ENCODE measurements at places on chromosomes 1 and 21.

- DNase-seq, result no peak
Observed at GRCh38 chr1:203331224-203331623, 19.7 kb downstream of the FMOD start.

DNA sequence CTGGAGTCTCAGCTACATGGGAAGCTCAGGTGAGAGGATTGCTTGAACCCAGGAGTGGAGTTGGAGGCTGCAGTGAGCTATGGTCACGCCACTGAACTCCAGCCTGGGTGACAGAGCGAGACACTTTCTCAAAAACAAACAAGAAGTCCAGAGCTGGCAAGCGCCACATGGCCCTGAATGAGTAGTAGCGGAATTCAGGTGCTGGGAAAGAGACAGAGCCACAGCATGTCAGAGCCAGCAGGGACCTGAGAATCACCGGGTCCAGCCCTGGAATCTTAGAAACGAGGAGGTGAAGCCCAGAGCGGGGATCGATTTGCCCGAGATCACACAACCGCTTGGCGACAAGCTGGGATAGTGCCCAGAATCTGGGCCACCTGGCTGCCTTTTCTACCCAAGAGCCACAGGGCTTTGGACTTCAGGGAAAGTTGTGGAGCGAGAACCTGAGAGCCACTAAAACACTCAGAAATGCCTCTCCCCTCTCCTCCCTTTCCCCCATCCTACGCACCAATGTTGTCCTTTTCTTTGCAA lies 9.8 kb downstream of the ARL8A start:
- no peak for DNase-seq

- DNase-seq, result no peak
Observed at GRCh38 chr1:47830641-47831333, 166.4 kb downstream of the TRABD2B start.

DNA sequence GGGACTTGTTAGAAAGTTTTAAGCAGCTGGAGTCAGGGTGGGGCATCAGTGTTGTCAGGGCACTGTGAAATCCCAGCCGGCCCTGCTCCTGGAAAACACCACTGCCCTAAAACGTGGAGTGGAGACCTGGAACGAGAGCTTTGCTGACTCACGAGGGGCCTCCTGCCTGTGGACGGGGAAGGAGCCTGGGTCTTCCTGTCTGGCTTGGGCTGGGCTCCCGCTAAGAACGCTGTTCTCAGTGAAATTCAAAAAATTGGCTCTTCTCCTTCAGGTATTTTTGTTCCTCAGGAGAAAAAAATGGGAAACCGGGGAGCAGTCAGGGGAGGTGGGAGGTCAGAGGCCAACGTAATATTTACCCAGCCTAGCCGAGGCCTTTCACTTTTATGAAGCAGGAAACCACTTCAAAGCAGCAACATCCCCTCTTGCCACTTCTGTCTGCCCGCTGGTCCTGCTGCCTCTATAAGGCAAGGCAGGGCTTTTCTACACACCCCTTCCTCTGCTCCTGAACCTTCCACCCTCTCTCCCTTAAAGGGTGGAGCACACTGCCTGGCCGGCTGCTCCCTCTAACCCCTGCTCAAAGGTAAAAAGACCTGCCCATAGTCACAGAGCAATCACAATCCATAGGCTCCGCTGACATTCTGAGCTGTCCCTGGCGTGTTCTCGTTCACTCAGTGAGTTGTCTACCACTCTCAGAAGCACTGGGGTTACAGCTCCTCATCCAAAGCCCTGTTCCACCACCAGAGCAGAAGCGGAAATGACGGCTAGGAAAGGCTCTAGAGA lies 8.0 kb downstream of the PLXNA2 start:
- no peak for DNase-seq

DNA sequence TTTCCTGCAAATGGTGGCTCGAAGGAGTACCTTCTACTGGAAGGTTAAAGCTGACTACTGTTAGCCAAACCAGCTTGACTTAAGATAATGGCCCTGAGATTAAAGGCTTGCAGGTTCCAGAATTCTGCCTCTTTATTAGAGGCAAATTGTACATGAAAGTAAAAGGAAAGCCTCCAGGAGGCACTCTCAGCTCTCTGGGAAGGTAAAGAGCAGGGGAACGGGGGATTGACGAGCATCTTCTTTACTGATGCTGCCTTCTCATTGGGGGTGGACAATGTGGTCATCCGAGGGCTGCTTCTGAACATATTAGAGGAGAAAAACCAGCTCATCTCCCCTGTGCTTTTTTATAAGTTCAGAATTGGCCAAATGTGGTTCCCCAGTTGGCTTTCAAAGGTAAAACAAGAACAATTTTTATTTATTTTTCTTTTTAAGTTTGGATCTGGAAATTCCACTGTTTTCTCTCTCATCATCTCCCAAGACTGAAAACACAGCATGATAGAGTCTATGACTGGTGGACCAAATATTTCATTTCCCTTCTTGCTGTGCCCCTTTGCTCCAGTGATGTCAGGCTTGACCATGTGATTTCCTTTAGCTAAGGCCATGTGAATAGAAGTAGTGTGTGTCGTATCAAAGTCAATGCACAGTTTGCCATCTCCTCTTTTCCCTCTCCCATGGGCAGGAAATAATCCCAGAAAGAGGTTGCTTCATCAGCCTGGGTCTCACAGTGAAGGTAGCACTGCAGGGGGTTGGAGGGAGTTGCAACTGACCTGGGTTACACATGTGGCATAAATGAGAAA lies 292.7 kb downstream of the PRDM2 start:
- DNase-seq, result no peak

DNA sequence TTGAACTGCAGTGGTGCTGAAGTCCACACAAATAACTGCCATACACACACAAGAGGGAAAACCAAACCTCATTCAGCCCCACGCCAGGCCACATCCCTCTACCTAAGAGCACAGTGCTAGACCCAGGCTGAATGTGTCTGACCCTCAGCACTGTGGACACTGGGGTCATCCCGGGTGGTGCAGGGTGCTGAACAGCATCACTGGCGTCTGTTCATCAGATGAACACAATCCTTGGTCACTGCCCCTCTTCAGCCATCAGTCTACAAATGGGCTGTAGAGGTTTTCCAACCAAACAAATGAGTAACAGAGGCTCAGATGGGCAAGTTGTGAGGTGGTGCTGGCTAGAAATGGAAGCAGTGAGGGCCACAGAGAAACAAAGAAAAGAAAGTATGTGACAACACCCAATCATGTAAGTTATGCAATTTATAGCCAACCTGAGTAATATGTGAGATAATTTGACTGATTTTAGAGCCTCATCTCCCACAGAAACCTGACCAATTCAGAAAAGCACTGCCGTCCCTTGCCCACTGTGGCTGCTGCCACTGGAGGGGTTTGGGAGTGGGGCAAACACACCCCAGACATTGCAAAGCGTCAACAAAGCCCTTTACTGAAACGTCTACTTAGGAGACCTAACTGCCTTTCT lies 27.9 kb downstream of the GNB1 start:
- no peak for DNase-seq

- no peak for DNase-seq
Observed at GRCh38 chr1:166164995-166165660, 1.7 kb downstream of the FAM78B start.

DNA sequence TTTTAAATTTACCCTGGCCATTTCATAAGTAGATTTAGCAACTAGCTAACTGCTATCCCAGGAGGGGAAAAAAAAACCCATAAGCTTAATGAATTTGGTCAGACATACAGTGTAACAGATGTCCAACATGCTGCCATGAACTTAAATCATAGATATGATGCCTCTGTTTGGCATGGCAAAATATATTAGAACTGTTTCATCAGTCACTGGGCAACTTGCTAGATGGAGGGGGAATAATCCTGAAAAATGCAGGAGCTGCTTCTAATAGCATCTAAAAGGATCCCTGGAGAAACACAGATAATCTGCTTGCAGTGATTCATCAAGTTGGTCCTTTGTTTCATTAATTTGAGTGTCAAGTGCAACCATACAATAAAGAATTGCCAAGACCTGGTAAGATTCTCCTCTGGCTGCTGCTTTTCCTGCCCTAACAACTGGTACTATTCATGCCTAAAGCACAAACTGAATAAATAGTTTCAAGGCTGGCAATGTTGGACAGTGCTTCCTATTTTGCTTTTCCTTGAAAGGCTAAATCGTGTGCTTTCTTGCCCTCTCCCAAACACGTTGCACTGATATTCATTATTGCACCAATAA lies 1.5 kb upstream of the ST6GALNAC5 start:
- no peak for DNase-seq

GRCh38 chr21:46188226-46189212 lies 4.3 kb upstream of the SPATC1L start:
- no peak for DNase-seq

GRCh38 chr1:170729225-170730002 lies 65.5 kb downstream of the PRRX1 start:
- DNase-seq, result no peak

GRCh38 chr1:9670085-9670484 lies 18.6 kb downstream of the PIK3CD start:
- no peak for DNase-seq

- DNase-seq, result no peak
Observed at GRCh38 chr1:235272851-235273250, 55.1 kb downstream of the ARID4B start.

- DNase-seq, result no peak
Observed at GRCh38 chr1:21246905-21247642, 43.2 kb downstream of the ECE1 start.

GRCh38 chr1:229461032-229461668 lies 27.3 kb upstream of the ACTA1 start:
- DNase-seq, result no peak

- no peak for DNase-seq
Observed at GRCh38 chr1:182237329-182237728, 154.3 kb downstream of the GLUL start.

Measured in stimulated activated CD4-positive, alpha-beta T cell treated with anti-CD3 and anti-CD28 coated beads, Interleukin-1b, Interleukin-23, amount 100 ng/mL, for 1 hour (primary cell).